ENCODE measurements at places on chromosomes 12 and 14.

- DNase-seq = no peak
Measured at GRCh38 chr14:76456200-76456599, 80.3 kb downstream of the ESRRB start.

GRCh38 chr12:125142601-125143000, 77.4 kb downstream of the AACS start:
- DNase-seq = no peak

GRCh38 chr14:104096751-104097700, 11.5 kb downstream of the ASPG start:
- DNase-seq = no peak

DNA sequence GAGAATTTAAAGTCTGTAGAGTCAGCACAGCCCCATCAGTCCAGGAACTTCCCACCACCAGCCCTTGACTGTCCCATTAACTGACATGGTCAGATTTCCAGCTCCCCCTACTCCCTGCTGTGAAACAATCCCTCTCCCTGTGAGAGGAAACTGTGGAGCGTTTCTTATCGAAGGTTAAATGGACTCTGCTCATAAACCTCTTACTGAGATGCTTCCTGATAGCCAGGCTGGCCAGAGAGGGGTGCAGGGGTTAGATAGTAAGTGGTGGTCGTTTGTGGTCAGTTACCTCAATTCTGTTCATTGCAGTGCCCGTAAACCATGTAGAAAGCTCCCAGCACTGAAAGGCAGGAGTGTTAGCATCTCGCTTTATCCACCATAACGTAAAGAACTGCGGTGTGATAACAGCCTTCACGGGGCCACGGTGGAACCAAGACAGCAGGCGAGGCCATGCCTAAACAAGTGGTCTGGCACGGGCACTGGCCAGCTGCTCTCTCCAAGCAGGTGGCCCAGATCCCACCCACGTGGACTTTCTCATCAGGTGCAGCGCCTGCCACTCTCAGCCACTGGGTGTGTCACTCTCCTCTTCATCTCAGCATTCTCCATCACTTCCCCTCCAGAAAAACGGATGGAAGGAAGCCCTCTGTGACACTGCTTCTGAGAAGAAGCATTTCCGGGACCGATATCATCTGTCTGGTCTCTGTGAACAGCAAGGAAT, 102.2 kb downstream of the FBXL14 start:
- no peak for DNase-seq

- DNase-seq = no peak
Measured at GRCh38 chr12:49535921-49536525, 2.8 kb upstream of the KCNH3 start.

- DNase-seq = no peak
Measured at GRCh38 chr14:39426605-39427004, 5.6 kb downstream of the FBXO33 start.

GRCh38 chr12:95615749-95616148, 64.5 kb upstream of the USP44 start:
- DNase-seq = no peak

DNA sequence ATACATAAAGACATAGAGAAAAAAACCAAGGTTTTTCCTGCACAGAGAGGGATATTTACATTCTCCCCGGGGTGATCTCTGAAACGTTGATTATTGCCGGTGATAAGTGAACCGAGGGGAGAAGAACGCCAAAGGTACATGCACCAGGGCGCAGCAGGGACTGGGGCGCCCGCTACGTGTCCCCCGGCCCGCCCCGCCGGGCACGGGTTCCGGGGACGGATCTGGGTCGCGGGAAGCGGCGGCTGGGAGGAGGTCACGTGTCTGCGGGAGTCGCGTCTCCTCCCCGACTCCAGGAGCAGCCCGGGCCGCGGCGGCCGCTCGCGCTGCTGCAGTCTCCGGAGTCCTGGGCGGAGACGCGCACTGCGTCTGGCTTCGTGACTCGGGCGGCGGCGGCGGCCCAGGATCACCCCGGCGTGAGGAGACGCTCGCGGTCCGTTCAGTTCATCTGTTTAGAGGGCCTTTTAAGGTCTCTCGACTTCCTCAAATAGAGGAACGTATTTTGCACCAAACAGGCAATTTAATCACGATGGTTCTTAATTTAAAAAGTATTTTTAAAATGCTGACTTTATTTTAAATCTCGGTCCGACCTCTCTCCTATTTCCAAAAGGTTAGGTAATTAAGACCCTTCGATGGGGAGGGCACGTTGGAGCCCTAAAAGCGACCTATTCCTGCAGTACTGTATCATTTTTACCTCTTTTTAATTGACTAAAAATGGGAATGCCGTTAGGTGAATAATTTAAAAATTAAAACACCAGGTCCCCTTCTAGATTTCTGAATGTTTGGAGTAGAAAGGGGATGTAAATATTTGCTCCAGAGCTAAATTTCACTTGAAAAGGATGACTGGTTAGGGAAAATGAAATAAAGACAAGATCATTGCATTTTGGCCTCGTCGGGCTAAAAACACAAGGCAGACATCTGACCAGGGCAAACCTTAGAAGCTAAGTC, 1.8 kb upstream of the BHLHE41 start:
- DNase-seq = no peak

DNA sequence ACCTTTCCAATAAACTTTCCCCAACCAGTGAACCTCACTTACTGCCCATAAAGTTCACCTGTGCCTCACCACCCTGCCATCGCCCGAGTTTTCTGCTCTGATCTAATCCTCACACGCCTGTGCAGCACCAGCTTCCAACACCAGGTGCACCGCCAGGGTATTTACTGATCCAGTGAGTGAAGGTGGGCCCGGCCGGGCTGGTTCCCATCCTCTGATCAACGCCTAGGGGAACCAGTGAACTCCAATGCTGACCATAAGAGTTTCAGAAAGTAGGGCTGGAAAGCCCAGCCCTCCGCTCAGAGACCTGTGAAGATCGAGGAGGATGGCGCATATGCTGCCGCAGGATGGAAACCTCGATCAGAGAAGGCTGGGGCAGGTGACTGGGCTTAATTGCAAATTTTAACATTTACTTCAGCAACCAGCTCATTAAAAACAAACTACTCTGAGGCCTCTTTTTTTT, 685 bp upstream of the MYL6B start:
- no peak for DNase-seq

DNA sequence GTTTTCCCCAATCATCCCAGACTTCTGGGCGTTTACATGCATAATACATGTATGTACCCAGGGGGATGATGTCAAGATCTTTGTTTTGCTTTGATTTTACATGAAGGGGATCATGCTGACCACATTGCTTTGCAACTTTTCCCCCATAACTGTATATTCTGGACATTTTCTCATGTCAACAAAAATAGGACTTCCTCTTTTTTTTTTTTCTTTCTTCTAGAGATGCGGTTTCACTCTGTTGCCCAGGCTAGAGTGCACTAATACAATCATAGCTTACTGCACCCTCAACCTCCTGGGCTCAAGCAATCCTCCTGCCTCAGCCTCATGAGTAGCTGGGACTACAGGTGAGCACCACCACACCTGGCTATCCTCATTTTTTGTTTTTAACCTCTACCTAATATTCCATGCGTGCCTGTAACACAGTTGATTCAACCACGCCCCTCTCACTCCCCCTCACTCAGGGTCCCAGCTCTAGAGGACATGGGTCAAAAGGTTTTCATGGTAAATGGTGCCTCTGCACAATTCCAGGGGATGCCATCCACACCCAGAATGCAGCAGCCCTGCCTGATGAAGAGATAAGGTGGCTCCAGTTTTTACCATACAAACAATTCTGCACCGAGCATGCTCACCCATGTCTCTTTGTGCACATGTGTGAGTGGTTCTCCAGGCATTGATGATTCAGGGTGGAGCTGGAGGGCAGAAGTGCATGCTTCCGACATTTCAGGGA, 32.0 kb upstream of the CIPC start:
- no peak for DNase-seq

GRCh38 chr14:99672506-99673304, 11.4 kb upstream of the CYP46A1 start:
- no peak for DNase-seq
